M059J (cell line): ENCODE measurements at places on chromosomes 5 and 9. TPM values are rescaled to one million over a fixed set of nuclear protein-coding genes. Genes with fewer than 3 reads are reported as not detected.

Gene HACD4
- 4.1 TPM in 2 replicates for total RNA-seq

Gene IDNK
- 2.4 and 3.2 TPM in 2 replicates for total RNA-seq

Gene PKD2L2
- total RNA-seq = 0.17 TPM in 1 of 2 replicates, not detected in the other

Gene ORM1
- 0.57 TPM in 1 of 2 replicates, not detected in the other for total RNA-seq

Gene GPRIN1
- 8.4 and 12.4 TPM in 2 replicates for total RNA-seq

Gene SLC45A2
- total RNA-seq = not detected in 2 replicates

Gene STPG3
- total RNA-seq = not detected in 2 replicates

Gene MRPS2
- total RNA-seq = 34.2 and 36.9 TPM in 2 replicates

Gene ENHO
- total RNA-seq = 0.71 and 2.0 TPM in 2 replicates

Gene KCNIP1
- 0.10 and 0.27 TPM in 2 replicates for total RNA-seq

Gene OGN
- not detected in 2 replicates for total RNA-seq

Gene PCSK1
- 1.5 and 3.1 TPM in 2 replicates for total RNA-seq

Gene SPAG8
- 0.86 and 2.3 TPM in 2 replicates for total RNA-seq

Gene AK1
- 58.5 and 86.3 TPM in 2 replicates for total RNA-seq

Gene NMUR2
- total RNA-seq = not detected in 2 replicates

GRCh38 chr5:135076051-135076491, 42.0 kb upstream of the PITX1 start:
- peak; percentile 65 for DNase-seq

GRCh38 chr5:139301808-139302499, 8.4 kb downstream of the MATR3 start:
- DNase-seq = no peak

DNA sequence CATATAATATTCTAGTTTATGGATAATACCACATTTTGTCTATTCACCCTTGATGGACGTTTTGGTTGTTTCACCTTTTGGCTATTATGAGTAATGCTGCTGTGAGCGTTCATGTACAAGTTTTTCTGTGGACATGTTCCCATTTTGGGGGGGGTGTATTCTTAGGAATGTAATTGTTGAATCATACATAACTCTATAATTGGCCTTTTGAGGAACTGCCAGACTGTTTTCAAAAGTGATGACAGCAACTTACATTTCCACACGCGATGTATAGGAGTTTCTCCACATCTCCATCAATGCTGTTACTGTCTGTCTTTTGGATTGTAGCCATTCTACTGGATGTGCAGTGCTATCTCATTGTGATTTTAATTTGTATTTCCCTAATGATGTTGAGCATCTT, 69.8 kb downstream of the SLC46A2 start:
- peak; percentile 42 for DNase-seq

DNA sequence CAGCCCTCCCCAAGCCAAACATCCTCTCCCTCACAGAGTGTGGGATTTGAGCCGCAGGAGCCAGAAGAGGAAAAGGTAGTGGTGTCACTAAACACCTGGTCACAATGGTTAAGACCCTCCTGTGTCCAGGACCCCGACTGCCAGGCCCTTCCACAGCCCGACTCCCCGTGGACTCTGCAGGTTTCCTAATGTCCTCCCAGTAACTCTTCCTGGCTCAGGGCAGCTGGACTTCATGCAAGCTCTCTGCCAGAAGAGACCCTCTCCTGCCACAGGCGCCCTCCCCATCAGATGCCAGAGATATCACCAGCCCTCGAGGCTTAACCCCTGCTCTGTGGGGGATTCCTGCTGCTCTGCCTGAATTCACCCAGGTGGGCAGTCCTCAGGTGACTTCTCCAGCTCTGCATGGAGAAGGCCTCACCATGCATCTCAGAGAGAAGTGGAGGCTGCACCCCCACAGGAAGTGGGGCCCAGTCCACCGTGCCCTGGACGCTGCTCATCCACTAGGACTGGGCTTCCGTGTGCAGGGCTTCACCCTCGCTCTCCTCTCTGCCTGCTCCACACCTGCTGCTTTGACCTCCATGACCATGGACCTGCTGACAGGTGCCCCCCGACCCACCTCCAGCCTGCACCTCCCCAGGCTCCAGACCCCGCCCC, 111.2 kb downstream of the ADAMTS2 start:
- no peak for DNase-seq

- no peak for DNase-seq
Measured at GRCh38 chr5:157303667-157304327, 37.9 kb downstream of the CYFIP2 start.

DNA sequence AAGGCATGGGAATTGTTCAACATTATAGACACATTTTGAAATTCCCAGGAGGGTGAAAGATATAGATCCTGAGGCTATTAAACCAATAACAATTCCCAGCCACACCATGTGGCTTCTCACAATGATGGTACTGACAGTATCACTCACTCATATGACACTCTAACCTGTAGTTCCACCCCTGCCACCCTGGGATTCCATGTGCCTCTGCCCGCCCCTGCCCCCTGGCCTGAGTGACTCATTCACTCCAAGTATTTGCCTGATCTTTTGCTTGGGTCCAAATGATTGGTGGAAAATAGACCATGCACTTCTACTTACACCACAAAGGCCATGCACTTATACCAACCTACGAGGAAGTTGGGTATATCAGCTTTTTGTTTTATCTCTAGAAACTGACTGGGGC, 305.2 kb upstream of the DAB2 start:
- DNase-seq = peak; percentile 53

DNA sequence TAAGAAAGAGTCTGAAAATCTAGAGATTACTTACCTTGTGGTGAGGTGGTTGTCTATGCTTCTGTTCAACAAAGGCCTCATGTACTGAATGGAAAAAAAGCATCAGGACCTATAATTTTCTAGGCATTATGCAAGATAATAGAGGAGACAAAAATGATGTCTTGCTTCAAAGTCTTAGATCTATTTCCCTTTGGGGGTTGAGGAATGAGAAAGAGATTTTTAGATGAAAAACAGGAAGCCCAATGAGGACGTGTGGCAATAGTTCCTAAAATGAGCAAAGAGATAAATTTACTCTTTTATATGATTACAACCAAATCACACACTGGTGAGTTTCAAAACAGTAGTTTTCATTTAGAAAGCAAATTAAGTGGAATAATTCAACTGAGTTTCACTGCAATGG, 99.5 kb downstream of the GHR start:
- DNase-seq = no peak

GRCh38 chr5:1652873-1653697, 129.3 kb upstream of the LPCAT1 start:
- DNase-seq = peak; percentile 39

GRCh38 chr9:69155341-69156030, 18.6 kb upstream of the TJP2 start:
- DNase-seq = peak; percentile 67

DNA sequence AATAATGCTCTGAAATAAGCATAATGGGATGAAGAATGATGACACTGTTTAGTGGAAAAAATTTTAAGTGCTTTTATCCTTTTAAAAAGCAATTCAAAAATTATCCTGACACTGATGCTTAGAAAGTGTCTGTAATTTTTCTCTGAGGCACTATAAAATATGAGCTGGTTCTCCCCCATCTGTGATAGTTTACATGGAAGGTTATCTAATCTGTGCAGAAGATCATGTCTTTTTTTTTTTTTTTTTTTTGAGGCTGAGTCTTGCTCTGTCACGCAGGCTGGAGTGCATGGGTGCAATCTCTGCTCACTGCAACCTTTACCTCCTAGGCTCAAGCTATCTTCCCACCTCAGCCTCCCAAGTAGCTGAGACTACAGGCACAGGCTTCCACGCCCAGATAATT, 15.2 kb upstream of the TAF11L2 start:
- DNase-seq = no peak

- no peak for DNase-seq
Measured at GRCh38 chr9:130380920-130381469, 63.8 kb upstream of the ASS1 start.

DNA sequence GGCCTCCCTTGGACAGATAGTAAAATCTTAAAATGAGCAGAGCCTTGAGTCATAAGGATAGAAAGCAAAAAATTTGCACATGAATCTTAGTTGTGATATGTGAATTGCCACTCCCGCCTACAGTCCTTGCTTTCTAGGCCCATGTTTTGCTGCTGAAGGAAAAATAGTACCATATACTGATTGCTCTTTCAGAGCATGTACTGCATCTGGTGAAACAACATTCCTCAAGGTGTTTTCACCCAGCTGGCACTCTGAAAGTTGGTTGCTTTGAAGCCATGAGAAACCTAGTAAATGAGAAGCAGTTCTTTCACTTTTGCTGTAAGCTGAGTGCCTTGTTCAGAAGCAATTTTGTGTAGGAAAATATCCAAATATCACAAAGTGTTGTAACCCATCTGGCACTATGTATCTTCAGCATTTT, 10.3 kb downstream of the CDC37L1 start:
- no peak for DNase-seq

GRCh38 chr9:126320158-126320922, 6.3 kb upstream of the MVB12B start:
- no peak for DNase-seq

DNA sequence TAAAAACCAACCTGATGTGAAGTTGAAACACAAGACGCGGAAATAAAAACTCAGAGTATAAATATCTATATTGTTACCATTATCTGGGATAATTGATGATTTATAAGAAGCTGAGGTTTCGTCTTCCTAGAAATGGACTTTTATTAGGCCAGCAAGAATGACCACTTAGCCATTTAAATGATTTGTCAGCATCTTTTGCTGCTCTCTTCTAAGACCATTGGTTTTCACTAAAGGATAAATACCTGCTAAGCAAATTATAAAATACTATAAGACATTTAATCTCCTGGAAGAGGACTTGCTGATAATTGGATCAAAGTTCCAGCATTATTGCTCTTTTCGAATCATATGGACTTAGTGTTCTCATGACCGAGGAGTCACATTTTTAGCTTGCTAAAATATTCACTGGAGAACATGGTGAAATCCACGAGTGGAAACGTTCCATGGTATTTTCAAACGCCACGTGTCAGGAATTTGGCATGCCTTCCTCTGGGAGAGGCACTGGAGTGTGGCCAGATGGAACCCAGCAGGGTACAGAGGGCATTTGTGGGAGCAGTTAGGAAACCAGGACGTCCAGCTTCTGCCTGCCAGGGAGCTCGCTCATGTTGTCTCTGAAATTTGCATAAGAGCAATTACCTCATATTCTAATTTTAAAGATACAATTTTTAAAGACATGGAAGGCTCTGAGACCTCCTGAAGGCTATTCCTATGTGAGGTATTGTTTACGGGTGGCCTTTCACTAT, 43.1 kb downstream of the TNFAIP8 start:
- DNase-seq = peak; percentile 45

- DNase-seq = no peak
Measured at GRCh38 chr5:73890569-73890968, 264.6 kb downstream of the ARHGEF28 start.

- no peak for DNase-seq
Measured at GRCh38 chr5:103410172-103410571, 151.6 kb downstream of the MACIR start.

DNA sequence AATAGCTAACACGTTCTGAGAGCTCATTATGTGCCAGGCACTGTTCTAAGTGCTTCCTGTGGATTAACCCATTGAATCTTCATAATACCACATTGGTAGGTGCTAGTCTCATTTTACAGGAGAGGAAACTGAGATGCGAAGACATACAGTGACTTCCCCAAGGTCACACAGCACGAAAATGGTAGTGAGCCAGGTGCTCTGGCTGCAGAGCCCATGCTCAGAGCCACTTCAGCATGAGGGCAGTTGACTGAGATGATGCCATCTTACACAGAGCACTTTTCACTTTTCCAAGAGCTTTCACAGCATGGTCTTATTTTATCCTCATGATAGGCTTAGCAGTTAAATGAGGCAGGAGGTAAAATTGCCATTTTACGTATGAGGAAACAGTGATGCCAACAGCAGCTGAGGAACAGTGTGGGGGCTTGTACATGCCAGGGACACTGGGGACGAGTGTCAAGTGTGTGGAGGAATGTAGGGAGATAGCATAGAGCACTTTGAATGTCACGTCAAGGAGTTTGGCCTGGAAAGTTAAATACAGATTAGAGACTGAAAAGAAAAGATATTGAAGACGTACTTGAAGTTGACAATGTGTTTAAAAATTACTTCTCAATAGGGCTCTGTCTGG, 180.0 kb downstream of the KIF4B start:
- no peak for DNase-seq

DNA sequence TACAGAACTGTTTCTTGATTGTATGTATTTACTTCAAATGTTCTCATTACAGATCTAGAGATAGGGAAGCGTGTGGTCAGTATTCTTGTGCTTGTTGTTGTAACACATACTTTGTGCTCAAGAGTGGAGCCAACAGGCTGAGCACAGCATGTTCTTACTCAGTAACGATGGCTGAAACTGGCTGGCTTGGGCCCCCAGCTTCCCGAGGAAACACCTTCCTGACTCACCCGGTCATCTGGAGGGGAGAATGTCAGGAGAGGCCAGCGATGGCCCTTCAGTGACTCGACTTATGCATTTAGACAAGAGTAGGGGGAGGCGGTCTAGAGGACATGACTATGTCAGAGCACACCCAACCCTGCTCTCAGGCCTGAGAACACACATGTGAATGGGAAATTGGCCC, 25.6 kb downstream of the ZNF474 start:
- DNase-seq = peak; percentile 86

DNA sequence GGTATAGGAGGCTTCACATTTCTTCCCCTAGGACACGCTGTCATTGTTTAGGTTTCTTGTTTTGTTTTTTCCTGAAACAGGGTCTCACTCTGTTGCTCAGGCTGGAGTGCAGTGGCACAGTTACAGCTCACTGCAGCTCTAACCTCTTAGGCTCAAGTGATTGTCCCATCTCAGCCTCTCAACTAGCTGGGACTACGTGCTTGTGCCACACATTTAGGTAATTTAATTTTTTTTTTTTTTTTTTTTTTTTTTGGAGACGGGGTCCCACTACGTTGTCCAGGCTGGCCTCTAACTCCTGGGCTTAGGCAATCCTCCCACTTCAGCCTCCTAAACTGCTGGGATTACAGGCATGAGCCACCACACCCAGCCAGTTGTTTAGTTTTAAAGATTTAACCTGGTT, 66.2 kb downstream of the EXOSC2 start:
- no peak for DNase-seq

GRCh38 chr5:115098041-115098702, 71.5 kb downstream of the TRIM36 start:
- DNase-seq = peak; percentile 49

DNA sequence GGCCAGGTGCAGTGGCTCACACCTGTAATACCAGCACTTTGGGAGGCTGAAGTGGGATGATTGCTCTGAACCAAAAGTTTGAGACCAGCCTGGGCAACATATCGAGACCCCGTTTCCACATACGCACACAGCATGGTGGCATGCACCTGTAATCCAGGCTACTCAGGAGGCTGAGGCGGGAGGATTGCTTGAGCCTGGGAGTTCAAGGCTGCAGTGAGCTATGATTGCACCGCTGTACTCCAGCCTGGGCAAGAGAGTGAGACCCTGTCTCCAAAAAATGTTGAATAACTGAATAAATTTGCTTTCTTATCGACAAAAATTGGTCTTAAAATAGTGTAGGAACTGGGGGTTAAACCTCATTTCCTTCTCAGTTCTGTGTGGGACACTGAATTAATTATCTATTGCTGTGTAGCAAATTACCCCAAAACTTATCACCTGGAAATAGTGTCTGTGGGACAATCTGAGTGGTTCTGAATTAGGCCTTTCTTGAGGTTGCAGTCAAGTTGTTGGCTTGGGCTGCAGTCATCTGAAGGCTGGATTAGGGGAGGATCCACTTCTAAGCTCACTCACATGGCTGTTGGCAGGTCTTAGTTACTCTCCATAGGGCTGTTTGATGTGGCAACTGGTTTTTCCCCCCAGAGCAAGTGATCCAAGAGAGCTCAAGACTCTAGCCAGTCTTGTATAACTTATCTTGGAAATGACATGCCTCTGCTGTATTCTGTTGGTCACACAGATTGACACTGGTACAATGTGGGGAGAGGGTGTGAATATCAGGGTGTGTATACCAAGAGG, 2.0 kb downstream of the SNX30 start:
- peak; percentile 21 for DNase-seq
